ENCODE measurements at places on chromosomes 2 and 18. TPM values are rescaled to one million over a fixed set of nuclear protein-coding genes. Genes with fewer than 3 reads are reported as not detected.

DNA sequence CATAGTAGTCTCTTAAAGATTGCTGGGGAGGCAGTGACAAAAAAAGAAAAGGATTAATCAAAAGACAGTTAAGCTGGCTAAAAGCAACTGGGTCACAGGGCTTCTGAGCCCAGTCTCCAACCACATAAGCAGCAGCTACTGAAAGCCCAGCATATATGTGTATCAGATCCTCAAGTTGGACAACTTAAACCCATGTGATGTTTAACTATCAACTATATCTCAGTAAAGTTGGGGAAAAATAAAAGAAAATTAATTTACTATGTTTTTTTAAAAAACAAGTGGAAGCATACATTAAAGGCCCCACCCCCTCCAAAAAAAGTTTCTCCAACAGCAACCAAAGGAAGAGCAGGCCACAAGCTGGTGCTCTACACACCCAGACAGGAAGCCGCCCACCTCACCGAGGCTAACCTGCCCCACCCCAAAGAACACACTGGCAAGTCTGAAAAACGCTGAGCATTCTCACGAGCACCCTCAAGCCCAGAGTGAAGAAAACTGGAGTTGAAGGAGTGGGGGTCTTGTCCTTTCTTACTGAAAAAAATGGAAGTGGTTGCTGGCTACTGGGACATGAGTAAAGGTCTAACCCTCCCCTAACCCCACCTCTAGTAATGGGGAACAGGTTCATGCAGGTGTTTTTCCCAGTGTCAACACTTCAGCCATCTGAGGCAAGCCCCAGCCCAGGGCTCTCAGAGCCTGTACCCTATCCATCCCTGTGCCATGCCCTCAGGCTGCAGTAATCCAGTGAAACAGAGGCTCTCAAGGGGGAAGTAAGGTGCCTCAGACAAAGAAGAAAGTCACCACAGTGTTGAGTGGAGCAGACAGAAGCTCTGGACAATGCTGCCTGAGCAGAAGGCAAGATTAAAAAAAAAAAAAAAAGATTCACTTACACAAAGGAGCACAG is 106.3 kb downstream of the GYPC start:
- no peak for DNase-seq

DNA sequence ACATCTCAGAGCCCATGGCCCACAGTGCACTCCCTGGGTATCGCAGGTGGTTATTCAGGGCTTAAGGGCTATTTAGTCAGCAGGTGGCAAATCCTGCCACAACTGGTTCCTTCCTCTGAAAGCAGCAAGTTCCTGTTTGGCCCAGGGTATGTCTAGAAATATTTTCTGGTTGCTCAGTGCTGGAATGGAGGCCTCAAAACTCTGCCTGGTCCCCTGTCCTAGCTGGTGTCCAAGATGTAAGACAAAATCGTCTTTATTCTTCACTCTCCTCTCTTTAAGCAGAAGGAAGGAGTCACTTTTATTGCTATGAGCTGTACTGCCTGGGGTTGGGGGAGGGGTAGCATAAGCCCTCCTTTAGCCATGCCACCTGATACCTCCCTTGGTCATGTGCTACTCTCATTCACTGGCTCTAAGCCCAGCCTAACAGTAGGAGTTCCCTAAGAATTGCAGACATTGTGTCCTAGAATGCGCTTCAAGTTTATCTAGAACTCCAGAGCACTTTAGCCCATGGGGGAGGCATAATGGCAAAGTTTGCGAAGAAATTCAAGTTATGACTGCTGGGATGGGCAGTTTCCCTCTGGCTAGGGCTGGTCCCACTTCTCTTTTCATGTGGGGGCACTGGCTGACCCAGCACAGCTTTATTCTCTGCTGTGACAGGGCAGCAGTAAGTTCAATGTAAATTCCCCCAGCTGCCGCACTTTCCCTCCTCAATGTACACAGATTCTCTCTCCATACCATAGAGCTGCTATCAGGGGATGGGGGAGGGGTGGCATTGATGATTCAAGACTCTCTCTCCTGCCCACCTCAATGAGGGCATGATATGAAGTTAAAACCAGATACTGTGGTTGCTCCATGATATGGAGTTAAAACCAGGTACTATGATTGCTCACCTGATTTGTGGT is 27.1 kb upstream of the CWC22 start:
- no peak for DNase-seq

GRCh38 chr2:46556681-46557289 is 77.4 kb downstream of the TMEM247 start:
- DNase-seq = no peak

DNA sequence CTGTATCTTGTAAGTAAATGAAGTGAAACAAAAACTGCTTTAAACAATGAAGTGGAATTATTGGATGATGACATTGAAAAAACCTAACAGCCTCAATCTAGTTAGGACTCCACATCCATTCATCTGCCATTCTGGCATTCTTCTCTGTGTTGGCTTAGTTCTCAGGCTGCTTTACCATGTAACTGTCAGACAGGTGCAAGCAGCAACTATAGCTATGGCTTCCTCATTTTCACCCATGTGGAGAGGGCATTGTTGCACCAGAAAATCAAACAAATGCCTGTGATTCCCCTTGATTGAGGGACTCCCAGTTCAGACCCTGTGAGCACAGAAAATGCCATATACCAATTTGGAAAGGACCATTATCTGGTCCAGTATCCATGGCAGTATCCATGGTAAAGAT is 129.5 kb upstream of the NYAP2 start:
- DNase-seq = no peak

- DNase-seq = peak; percentile 68
Measured at GRCh38 chr2:45652090-45653031, 886 bp downstream of the PRKCE start.

Gene FNDC4
- 3.1 TPM for total RNA-seq

Gene TRIP12
- 202 TPM for total RNA-seq
